Activated CD4-positive, alpha-beta T cell treated with anti-CD3 and anti-CD28 coated beads, Interleukin-2, amount 10 ng/mL, durations not matched to agents 7 days and 5 days (primary cell): ENCODE measurements at places on chromosomes 3 and 15.

- H3K27me3 ChIP-seq: no peaks in the 10 kb centered on the region
- peaks cover 51% of the 10 kb centered on the region for H3K4me1 ChIP-seq
- peak; percentile 62 for DNase-seq
- peak overlapping the region; percentile 86 for H3K27ac ChIP-seq
These were observed 12.9 kb downstream of the VPS18 start for GRCh38 chr15:40906991-40907802.

DNA sequence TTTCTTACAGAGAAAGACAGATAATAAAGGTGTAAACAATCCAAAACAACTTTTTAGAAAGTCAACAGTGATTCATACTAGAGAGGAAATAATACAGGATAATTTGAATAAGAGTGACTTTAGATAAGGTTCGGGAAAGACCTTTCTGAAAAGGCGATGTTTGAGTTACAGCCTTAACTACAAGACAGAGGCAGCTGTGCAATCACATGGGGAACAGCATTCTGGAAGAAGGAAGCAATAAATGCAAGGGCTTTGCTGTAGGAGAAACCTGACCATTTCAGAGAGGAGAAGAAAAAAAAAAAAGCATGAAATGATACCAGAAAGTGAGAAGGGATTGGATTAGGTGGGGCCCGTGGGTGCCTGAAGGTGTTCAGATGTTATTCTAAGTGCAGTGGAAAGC lies 200.6 kb upstream of the ATP11B start:
- H3K27ac ChIP-seq: no peak overlapping the region
- H3K36me3 ChIP-seq: no peaks in the 10 kb centered on the region
- no peak overlapping the region for H3K4me3 ChIP-seq
- DNase-seq: no peak
- H3K27me3 ChIP-seq: no peaks in the 10 kb centered on the region

DNA sequence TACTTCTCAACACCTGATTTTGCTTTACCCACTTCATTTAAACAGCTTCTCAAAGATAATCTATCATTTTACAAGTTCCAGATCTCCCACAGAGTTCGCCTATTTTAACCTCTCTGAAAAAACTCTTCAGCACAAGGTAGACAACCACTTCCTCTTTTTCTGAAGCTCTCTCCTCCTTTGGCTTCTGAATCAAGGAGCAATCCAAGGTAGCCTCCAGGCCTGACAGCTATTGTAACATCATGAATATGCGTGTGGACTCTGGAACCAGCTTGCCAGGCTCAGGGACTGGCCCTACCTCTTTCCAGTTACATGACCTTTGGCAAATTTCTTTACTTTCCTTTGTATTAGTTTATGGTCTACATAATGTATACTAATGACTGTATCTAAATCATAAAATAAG lies 405.9 kb upstream of the ZNF385D start:
- no peak overlapping the region for H3K4me3 ChIP-seq
- no peaks in the 10 kb centered on the region for H3K36me3 ChIP-seq
- no peak overlapping the region for H3K27ac ChIP-seq
- no peaks in the 10 kb centered on the region for H3K27me3 ChIP-seq

DNA sequence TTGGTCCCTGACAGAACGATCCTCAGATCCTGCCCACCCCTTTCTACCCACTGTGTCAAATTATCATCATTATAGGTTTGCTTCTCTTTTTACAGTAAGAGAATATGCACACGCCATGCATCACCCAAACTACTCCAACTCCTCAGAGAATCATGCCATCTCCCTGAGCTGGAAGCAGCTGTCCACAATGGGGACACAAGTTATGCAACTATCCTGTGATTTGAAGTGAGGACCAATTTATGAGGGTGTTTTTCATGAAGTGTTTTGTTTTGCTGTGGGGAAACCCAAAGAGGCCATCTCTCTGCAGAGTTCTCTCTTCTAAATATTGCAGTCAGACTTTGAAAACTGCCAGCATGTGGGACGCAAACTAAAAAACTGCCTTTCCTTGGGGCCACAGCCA lies 35.8 kb upstream of the TNFSF10 start:
- no peaks in the 10 kb centered on the region for H3K36me3 ChIP-seq
- H3K27me3 ChIP-seq: no peaks in the 10 kb centered on the region
- no peak overlapping the region for H3K27ac ChIP-seq
- H3K4me3 ChIP-seq: no peak overlapping the region
- H3K4me1 ChIP-seq: peaks cover 37% of the 10 kb centered on the region

- no peak overlapping the region for H3K27ac ChIP-seq
- H3K4me3 ChIP-seq: no peak overlapping the region
- H3K36me3 ChIP-seq: no peaks in the 10 kb centered on the region
- H3K27me3 ChIP-seq: peaks cover 2% of the 10 kb centered on the region
These were observed 40.9 kb upstream of the SMAD3 start for GRCh38 chr15:67024314-67024997.

DNA sequence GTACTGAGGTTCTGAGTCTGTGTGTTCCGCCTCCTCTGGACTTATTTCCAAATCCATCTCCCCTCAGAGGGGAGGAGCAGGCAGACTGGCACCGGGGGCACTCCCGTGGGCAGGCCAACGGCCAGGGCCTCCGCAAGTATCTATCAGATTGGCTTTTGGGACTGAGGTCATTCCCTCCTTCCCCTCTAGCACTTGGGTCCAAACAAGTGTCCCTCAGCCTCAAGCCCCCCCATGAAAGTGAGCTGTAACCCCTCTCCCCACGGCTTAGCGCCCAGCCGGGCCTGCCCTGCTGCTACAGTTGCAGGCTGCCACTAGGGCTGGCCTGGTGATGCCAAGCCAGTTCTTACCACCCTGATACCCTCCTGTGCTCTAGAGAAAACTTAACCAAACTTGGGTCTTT lies 17.4 kb downstream of the ITGA11 start:
- H3K4me3 ChIP-seq: no peak overlapping the region
- DNase-seq: no peak
- H3K36me3 ChIP-seq: no peaks in the 10 kb centered on the region
- no peak overlapping the region for H3K27ac ChIP-seq
- H3K4me1 ChIP-seq: no peaks in the 10 kb centered on the region

- peak overlapping the region; percentile 99 for H3K27ac ChIP-seq
- peaks cover 52% of the 10 kb centered on the region for H3K4me1 ChIP-seq
- H3K4me3 ChIP-seq: peak overlapping the region; percentile 80
- no peaks in the 10 kb centered on the region for H3K27me3 ChIP-seq
- no peak for DNase-seq
- H3K36me3 ChIP-seq: no peaks in the 10 kb centered on the region
These were observed 164.0 kb upstream of the TBL1XR1 start for GRCh38 chr3:177361081-177361938.

GRCh38 chr3:151265866-151266265 lies 12.5 kb downstream of the P2RY14 start:
- H3K27ac ChIP-seq: no peak overlapping the region
- peaks cover 5% of the 10 kb centered on the region for H3K27me3 ChIP-seq
- no peak for DNase-seq
- H3K36me3 ChIP-seq: peaks cover 3% of the 10 kb centered on the region
- H3K4me3 ChIP-seq: no peak overlapping the region

GRCh38 chr3:134693226-134693625 lies 42.4 kb upstream of the KY start:
- no peak overlapping the region for H3K4me3 ChIP-seq
- no peak for DNase-seq
- no peaks in the 10 kb centered on the region for H3K4me1 ChIP-seq
- no peaks in the 10 kb centered on the region for H3K36me3 ChIP-seq
- peaks cover 2% of the 10 kb centered on the region for H3K27me3 ChIP-seq
